Fibroblast of upper back skin (primary cell): ENCODE measurements at places on chromosomes 16 and 17.

GRCh38 chr17:34755981-34756636 lies 176.7 kb downstream of the TMEM132E start:
- no peak for DNase-seq

- no peak for DNase-seq
Measured at GRCh38 chr17:43848601-43849000, 1.6 kb downstream of the CD300LG start.

- DNase-seq = no peak
Measured at GRCh38 chr16:74580833-74581232, 26.1 kb downstream of the GLG1 start.

DNA sequence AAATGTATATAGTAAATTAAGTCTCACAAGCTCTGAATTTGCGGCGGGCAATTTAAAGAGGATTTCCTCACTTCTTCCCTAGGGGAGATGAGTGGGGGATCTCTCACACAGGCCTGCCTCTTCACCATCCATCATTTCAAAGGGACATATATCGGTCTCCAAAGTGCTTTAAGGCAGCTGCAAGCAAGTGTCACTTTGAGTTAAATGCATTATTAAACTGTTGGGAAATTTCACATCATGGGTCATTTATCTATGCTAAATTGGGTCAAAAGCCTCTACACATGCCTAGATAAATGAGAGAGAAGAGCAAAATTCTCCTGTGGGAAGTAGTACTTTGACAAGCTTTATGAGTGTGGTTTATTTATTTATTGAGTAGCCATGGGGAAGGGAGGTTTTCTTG lies 1106.1 kb upstream of the GOT2 start:
- DNase-seq = no peak

- peak; percentile 6 for DNase-seq
Measured at GRCh38 chr16:47018223-47018891, 44.9 kb upstream of the DNAJA2 start.

- DNase-seq = no peak
Measured at GRCh38 chr17:74950207-74950606, 14.5 kb downstream of the OTOP3 start.

DNA sequence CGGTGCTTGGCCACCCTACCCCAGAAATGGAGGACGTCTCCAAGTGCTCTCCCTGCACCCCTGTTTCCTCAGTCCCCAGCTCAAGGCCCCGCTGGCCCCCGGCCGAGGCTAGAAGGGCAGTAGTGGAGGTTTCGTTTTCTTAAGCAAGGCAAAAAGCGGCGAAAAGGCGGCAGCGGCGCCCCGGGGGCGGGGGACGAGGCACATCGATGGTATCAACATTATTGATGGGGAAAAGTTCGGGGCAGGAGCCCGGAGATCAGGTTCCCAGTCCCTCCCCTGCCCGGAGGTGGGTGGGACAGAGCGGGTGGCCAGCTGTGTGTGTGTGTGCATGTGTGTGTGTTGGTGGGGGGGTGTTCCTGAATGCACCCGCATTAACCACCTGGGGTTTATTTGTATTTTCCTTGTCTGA lies 4.1 kb upstream of the SALL1 start:
- no peak for DNase-seq

DNA sequence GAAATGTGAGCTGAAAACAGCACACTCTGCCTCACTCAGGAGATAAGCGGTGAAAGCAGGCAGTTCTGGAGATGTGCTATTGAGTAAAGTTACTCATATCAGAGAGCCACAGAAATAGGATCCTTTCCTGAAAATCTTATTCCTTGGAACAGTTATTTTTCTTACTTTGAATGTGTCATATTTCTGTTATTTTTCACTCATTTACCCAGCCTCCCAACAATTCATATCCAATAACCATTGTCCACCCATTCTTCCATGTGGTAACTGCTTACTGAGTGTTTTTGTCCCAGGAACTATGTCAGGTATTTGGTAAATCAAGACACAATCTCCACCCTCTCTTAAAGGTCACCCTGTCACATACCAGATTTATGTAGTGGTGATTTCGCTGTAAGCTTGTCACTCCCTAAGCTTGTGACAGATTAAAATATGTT lies 144.9 kb downstream of the PARN start:
- DNase-seq = peak; percentile 72

GRCh38 chr16:3008690-3009037 lies 4.1 kb upstream of the CLDN9 start:
- DNase-seq = no peak

GRCh38 chr16:63652091-63652490 lies 1469.8 kb downstream of the CDH11 start:
- no peak for DNase-seq

DNA sequence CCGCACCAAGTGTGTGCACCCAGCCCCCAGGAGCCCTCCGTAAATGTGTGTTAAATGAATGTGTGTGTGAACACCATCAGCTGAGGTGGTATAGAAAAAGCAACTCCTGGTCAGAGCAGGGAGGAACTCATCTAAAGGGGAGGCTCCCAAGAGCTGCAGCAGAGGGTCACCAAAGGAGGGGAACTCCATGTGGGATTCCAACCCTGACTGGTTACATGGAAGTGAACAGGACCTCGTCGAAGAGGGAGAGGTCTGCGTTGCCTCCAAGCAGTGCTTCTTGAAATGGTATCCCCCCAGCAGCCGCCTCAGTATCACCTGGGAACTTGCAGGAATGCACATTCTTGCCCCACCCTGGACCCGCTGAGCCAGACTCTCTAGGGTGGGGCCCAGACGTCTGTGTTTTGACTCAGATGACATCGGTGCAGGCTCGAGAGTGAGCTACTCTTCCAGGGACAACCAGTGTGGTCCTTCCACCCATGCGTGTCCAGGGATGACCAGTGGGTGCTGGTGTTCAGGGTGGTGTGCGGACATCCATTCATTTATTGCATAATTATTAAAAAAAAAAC lies 30.8 kb downstream of the ADCY9 start:
- no peak for DNase-seq

- no peak for DNase-seq
Measured at GRCh38 chr16:10541366-10541765, 39.0 kb downstream of the EMP2 start.

DNA sequence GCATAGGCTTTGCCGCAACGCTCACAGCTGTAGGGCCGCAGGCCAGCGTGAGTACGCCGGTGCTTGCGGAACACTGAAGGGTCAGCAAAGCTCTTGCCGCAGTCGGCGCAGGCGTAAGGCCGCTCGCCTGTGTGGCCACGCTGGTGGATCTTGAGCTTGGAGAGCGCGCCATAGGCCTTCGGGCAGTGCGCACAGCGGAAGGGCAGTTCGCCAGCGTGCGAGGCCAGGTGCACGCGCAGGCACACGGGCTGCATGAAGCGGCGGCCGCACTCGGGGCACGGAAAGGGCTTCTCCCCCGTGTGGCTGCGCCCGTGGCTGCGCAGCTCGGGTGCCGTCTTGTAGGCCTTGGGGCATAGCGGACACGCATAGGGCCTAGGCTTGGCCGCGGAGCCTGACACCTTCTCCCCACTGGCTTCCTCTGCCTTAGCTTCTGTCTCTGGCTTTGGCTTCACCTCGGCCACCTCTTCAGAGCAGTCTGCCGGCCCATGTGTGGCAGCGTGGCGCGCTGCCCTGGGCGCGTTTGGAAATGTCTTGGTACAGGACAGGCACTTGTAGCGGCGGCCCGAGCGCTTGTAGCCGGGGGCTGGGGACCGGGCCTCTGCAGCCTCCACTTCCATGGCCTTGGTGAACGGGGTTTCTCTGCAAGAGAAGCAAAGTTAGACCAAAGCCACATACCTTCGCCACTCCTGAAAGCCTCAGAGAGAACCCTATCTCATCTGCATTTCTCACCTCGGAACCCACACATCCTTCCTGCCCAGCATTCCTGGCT lies 10.0 kb downstream of the ZNF668 start:
- DNase-seq = no peak
